ENCODE measurements at places on chromosomes 5 and 9.
A peak's percentile ranks its signal among the peaks of the same experiment; 100 is the strongest.

DNA sequence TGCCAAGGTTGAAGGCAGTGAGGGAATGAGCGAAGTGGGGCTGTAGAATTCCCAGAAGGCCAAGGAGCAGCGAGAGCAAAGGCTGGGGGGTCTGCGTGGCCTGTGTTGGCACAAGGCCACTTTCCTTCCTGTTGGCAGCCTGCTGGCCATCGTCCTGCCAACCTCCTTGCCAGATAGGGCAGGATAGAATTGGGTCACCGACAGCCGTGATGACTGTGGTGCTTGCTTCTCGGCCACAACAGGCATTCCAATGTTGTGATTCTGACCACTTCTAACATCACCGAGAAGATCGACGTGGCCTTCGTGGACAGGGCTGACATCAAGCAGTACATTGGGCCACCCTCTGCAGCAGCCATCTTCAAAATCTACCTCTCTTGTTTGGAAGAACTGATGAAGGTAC lies 18.9 kb downstream of the TRIP13 start:
- DNase-seq: no peak

DNA sequence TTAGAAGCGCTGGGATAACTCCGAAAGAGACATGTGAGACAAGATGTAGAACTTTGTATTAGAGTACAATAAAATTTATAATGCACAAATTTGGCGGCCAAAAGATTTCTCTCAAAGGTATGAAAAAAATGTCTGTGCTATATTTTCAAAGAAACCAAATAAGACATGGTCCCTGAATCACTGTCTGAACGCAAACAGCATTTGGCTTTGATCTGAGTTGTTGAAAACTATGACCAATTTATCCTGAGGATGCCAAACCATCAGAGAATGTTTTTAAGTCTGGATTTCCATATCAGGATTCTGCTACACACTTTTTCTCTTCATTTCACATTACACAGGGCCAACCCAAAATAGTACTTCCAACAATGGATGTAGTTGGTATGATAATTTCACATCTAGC lies 9.9 kb upstream of the GLIS3 start:
- no peak for DNase-seq

GRCh38 chr9:78606001-78606379 lies 309.1 kb downstream of the PSAT1 start:
- DNase-seq: no peak

DNA sequence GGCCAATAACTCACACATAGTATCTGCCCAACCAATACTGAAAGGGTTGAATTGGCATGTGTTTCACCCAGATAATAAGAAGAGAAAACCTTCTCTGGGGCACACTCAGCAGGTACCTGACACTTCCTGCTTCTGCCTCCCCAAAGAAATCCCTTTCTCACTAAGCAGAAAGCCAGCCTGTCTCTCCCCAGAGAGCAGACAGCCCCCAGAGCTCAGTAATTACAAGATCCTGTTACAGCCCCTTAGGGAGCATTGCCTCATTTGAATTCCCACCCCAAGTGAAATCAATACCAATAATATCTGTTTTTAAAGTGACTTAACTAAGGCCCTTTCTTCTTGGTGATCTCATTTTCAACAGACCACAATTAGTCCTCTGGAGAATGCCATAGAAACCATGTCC lies 38.5 kb upstream of the FOXI1 start:
- DNase-seq: no peak

- no peak for DNase-seq
Measured at GRCh38 chr5:80035839-80036238, 691 bp downstream of the THBS4 start.

DNA sequence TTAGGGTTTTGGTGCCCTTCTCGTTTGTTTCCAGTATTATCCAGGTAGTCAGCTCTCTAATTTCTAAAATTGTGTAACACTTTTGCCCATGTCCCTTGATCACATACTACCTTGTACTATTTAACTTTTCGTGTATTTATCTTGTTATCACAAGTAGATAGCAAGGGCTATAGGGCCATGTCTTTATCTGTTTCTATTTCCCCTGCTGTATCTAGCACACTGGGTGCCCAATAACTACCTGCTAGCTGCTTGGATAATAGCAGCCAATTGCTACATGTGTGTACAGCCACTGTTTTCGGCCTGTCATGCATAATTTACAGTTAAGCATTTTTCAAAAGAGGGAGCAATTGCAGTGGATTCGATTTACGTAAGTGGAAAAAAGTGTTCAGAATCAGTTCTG lies 64.8 kb upstream of the TNFAIP8 start:
- no peak for DNase-seq

DNA sequence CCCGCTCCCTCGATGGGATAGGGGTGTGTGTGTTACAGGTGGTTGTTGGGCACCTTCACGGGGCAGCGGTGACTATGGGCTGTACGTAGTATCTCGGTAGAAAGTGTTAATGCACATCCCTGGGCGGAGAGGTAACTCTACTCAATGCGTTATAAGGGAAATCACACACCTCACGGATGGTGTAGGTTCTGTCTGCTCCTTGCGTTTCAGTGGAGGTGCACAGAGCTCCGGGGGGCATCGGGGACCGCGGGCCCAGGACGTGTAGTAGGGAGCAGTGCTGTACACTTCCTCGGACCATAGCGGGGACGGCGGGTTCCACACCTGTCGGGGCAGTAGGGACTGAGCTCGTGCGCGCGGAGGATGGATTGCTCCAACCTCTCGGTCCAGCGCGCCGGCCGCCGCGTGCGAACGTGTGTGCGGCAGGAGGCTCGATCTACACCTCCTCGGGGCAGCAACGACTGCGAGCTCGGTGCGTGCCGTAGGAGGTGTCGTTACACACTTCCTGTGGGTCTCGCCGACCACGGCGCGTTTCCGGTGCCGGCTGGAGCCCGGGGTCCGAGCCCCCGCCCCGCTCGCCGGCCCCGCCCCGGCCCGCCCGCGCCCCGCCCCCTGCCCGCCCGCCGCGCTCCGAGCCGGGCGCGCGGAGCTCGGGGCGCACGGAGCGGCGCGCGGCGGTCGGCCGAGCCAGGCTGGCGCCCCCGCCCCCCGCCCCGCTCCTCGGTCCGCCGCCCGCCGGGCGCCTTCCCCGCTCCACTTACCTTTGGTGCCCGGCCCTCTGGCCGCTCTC lies at the start of gene KIAA1958:
TSS of gene KIAA1958 (plus strand) at position 607 of the 787 bp plus-strand sequence. CDS start 87,254 bp downstream, outside the sequence.
- DNase-seq: peak; percentile 52

- DNase-seq: no peak
Measured at GRCh38 chr5:142749321-142749720, 20.9 kb upstream of the ARHGAP26 start.

GRCh38 chr5:41193456-41194205 lies 19.7 kb downstream of the C6 start:
- DNase-seq: no peak

- DNase-seq: no peak
Measured at GRCh38 chr9:120438836-120439546, 141.0 kb downstream of the CDK5RAP2 start.

DNA sequence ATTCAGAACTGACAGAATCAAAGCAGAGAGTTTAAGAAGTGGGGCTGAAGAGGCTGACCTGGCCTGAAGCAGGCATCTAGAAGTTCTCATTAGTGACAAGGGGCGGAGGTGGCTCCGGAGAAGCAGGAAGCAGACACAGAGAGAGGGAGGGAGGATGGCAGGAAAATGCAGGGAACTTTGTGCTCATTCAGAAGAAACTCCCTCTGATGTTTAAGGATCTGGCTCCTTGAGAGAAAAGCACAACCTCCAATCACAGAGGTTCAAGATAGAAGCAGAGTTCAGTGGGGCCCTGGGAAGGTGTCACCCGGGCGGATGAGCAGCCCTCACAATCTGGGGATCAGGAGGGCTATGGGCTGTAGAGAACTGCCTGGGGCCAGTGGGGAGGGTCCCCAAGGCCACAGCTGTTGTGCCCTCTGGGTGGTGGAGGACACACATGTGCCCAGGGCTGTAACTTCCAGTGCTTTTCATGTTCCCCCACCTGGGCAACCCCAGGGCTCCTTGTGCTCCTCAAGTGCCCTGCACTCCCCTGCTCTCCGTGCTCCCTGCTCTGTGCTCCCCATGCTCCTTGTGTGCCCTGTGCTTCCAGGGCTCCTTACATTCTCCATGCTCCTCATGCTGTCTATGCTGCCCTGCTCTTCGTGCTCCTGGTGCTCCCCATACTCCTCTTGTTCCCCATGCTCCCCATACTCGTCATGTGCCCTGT lies 51.4 kb downstream of the TRIP13 start:
- no peak for DNase-seq

DNA sequence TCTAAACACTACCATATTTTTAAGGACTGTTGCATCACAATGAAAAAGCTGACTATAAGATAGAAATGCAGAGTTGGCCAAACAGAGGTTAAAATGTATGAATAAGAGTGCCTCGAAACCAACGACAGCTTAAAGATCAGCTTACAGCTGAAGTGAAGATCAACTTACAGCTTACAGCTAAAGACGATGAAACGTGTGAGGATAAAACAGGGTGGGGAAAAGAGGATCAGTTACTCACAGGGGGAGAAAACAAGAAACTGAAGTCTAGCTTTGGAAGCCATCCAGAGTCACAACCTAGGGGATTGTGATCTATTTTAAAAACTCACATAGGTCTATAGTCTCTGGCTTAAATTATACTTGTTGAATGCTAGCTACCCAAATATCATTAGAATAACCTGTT lies 220.0 kb downstream of the SNCAIP start:
- no peak for DNase-seq

GRCh38 chr9:37820142-37820541 lies 19.5 kb downstream of the DCAF10 start:
- no peak for DNase-seq

GRCh38 chr5:141685591-141685990 lies 3.6 kb upstream of the ARAP3 start:
- no peak for DNase-seq

DNA sequence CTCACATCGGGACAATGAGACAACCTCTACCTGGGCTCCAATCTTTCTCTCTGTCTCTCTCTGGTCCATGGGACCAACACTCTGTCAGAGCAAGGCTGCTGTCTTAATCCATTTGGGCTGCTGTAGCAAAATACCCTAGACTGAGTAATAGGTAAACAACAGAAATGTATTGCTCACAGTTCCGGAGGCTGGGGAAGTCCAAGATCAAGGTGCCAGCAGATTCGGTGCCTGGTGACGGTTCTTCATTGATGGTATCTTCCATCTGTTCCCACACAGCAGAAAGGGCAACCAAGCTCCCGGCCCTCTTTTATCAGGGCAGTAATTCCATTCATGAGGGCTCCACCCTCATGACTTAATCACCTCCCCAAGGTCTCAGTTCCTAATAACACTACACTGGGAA lies 61.3 kb upstream of the SPOCK1 start:
- no peak for DNase-seq

- peak; percentile 7 for DNase-seq
Measured at GRCh38 chr9:33287087-33287490, 3.2 kb upstream of the NFX1 start.

DNA sequence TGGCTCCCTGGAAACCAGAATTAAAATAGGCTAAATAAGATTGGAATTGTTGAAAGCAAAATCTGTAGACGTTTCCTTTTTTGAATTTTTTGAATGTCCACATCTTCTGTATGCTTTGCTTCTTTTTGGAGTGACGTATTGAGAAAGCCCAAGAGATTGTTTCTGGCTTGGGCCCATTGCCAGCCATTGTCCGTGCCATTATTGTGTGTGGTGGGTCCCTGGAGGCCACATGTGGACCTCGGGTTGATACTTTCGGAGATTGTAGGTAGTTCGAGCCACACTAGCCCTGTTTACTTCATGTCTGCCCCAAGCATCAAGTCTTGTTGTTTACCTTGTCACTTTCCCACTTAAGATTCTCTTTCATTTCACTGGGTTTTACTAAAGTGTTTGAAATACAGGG lies 106.0 kb downstream of the PALM2AKAP2 start:
- DNase-seq: no peak

DNA sequence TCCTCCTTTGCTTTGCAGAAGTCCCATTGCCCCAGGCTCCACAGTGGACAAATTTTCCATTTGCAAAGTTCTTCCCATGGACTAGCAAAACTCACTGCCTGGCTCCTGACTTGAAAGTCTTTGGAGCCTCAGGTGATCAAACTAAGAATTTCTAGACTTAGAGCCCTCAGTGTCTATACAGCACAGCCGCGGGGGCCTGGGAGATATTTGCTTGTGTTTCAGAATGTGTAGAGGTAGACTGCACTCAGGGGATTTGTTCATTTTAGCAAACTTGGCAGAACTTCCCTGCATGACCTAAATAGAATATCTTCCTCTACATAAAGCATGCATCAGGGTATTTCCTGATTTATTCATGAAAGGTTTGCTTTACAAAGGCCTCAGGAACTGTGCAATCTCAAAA lies 384.2 kb upstream of the ZNF462 start:
- DNase-seq: no peak

DNA sequence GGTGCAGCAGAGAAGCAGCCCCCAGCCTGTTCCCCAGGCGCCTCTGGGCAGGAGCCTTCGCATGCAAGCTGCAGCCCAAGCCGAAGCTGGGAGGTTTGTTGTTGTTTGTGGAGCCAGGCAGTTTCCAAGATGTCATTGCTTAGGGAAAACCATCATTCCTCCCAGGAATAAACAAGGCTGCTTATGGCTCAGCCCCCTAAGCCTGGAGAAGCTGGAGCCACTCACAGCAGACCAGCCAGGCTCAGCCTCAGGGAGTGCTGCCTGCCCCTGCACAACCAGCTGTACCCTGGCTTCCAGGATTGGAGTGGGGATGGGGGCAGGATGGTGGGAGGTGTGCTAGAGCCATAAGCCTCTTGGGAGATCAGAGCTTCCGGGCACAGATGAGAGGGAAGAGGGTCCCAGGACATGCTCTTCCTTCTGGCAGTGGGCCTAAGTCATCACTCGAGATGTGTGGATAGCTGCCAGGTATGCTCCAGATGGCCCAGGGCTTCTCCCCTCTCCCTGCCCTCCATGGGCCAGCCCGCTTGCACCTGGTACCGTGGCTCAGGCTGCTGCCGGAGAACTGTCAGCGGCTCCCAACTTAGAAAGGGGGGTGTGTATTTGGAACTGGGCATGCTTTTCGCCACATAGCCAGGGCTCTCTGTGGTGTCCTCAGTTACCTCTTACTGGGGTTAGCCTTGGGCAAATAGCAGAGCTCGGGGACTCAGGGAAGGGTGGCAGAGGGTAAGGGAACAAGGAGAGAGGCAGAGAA lies 105.2 kb downstream of the RGS3 start:
- no peak for DNase-seq

- no peak for DNase-seq
Measured at GRCh38 chr5:154109416-154110106, 70.8 kb downstream of the MFAP3 start.

- no peak for DNase-seq
Measured at GRCh38 chr5:23730023-23730422, 222.6 kb downstream of the PRDM9 start.

GRCh38 chr5:76787237-76787636 lies 31.6 kb upstream of the F2RL1 start:
- no peak for DNase-seq

- no peak for DNase-seq
Measured at GRCh38 chr5:40755093-40755406, 711 bp downstream of the TTC33 start.
